NCI-H2107 (cell line): ENCODE measurements at places on chromosomes 5 and 9.

- DNase-seq, result no peak
Measured at GRCh38 chr9:123659358-123659757, 270.6 kb downstream of the DENND1A start.

GRCh38 chr5:110663525-110663924, 62.9 kb downstream of the TMEM232 start:
- DNase-seq, result no peak

GRCh38 chr5:62732677-62733121, 154.1 kb downstream of the LRRC70 start:
- no peak for DNase-seq

- DNase-seq, result no peak
Measured at GRCh38 chr9:11204521-11204920, 591.7 kb upstream of the PTPRD start.

- DNase-seq, result no peak
Measured at GRCh38 chr5:39331861-39332381, 32.4 kb downstream of the C9 start.

DNA sequence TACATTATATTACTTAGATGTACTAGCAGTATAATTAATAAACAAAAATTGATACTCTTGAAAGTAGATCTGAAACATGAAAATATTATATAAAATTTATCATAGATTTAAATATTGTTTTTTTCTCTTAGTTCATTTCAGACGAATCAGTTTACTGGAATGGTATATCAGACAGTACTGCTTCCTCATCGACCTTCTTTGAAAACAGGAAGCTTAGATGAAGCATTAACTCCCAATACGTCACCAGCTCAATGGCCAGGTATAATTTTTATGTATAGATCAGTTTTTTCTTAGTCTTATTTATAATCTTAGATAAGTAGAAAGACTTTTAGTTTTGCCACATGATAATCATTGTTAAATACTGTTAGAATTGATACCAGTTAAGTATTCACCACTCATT, 106.3 kb downstream of the DMXL1 start:
- DNase-seq, result no peak

DNA sequence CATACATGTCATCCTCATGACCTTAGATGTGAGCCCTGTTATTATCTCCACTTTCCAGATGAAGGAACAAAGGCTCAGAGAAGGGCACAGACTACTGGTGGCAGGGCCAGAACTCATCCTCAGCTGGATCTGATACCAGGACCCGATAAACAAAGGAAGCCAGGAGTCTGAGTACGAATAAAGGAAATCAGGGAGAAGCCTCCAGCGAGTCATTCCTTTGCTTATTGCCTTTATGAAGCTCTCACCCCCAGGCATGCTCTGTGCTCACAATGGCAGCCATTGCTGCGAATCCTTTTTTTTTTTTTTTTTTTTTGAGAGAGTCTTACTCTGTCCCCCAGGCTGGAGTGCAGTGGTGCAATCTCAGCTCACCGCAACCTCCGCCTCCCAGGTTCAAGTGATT, 130.1 kb downstream of the GAPVD1 start:
- no peak for DNase-seq

DNA sequence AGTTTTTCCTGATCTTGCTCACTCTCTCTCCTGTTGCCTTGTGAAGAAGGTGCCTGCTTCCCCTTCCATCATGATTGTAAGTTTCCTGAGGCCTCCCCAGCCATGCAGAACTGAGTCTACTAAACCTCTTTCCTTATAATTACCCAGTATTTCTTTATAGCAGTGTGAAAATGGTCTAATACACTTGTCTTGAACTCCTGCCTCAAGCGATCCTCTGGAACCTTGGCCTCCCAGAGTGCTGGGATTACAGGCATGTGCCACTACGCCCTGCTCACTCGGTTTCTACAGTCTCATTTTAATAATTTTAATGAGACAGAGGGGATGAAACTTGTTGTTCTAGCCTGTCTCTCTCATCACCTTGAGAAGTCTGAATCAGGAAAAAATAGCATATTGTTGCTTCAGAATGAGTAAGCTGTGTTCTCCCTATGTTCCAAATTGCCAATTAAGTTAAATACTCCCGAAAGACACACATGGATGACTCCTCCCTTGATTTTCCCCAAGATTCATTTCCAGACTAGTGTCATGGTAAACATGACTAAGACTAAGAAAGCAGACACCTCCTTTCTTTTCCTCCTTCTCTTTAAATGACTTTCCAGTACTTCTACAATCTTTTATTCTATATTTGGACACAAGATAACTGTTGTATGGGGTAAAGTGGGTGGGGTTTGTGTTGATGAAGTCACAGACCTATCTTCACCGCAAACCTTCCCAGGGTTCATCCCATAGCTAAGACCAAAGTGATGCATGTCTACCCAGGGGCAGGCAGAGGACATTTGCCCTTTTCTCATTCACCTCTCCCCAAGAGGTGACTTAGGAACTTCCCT, 7.8 kb upstream of the DNAJC18 start:
- DNase-seq, result no peak

GRCh38 chr9:1048811-1049210, 1.3 kb upstream of the DMRT2 start:
- no peak for DNase-seq

- no peak for DNase-seq
Measured at GRCh38 chr5:5532306-5533076, 110.0 kb downstream of the ICE1 start.

DNA sequence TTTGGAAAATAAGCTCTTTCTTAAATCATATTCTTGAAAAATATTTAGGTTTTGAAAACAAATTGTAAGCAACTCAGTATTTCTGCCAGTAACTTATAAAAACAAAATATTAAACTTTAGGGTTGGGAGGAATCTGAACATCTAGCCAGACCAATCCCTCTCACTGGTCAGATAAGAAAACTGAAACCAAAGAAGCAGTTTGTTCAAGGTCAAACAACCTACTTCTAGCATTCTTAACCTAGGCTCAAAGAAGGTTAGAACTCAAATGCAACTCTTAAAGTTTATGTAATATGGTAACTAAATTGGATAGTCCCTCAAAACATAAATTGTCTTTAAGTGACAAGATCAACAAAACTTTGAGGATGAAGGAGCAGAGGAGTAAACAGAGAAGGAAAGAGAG, 374.9 kb upstream of the TNC start:
- DNase-seq, result no peak

DNA sequence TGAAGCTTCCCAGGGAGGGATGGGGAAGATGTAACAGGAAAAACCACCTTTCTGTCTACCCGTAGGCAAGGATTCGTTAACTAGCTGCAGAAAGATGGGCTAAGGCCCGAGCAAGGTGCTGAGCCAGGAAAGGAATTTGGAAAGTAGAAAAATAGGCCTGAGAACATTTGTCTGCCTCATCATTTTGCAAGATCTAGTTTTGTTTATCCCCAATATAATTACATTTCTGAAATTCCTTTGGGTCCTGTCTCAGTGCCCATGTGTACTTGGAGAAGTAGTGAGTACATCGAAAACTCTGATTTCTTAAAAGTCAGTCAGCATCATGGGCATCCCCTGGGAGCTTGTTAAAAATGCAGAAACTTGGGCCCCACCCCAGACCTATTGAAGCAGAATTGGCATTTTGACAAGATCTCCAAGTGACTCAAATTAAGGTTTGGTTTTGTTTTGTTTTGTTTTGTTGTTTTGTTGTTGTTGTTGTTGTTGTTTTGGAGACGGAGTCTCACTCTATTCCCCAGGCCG, 52.1 kb upstream of the CEMIP2 start:
- no peak for DNase-seq

DNA sequence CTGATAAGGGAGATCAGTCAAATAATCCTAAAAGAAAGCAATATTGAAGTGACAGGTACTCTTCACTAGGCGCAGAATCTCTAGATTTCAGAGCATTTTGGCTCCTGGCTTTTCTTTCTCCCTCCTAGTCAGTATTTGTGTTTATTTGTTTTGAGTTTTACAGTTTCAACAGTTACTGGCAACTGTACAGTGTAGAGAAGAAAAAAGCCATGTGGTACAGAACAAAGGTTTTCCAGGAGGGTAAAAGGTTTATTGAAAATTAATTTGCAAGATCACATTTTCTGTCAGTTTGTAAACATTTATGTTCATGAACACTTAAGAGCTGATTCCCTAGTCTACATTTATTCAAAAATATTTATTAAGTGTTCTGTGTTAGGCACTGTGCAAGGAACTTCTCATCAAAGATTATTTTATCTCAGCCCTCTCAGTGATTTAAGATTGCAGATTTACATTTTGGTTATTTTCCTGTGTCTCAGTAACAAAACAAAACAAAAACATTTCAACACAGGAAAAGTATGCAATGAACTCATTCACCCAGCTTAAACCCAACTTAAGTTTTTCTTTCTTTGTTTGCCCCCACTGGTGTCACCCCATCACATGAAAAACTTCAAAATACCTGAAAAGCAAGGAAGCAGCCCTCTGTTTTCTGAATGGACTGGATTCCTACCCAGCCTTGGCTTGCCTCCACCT, 12.9 kb downstream of the MINAR2 start:
- no peak for DNase-seq

- no peak for DNase-seq
Measured at GRCh38 chr5:57736716-57737115, 254.1 kb upstream of the ACTBL2 start.

DNA sequence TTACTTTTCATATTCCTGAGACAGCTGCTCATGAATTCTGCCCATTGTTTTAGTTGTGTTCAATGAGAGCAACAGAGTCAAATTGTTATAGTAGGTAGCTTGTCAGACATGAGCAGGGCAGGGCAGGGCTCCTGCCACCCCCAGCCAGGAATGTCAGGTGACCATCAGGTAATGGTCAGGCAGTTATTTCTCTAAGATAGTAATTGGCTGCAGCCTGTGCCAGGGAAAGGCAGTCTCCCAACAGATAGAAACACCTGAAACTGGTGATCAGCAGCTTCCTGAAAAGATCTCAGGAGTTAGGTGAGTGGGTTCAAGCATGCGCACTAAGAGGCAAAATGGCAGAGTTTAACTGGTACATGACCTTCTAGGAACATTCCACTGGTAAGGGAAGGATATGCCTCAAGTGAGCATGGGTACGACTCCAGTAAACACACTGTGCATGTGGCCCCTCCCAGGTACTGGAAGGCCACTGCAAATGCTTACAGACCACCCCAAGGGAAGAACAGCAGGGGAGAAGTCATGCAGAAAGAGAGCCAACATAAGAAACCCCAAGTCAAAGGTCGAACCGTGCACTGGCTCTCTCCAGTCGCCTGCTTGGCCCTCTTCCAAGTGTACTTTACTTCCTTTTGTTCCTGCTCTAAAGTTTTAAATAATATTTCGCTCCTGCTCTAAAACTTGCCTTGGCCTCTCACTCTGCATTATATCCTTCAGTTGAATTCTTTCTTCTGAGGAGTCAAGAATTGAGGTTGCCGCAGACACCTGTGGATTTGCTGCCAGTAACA, 25.1 kb downstream of the CARTPT start:
- no peak for DNase-seq

DNA sequence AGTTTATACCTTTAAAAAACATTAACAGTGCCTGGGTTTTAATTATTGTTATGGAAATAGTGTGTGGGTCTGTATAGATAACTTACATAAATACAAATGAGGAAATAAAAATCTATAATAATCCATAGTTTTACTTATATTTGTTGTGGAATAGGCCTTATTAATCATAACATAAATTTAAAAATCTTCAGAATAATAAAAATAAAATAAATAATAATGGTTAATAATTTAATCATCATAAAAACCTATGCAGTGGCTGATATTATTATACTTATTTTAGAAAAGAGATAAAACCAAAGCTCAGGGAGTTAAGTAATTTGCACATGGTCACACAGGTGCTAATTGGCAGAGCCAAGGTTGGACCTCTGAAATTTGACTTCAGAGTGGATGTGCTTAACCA, 785.3 kb upstream of the SEMA6A start:
- no peak for DNase-seq

DNA sequence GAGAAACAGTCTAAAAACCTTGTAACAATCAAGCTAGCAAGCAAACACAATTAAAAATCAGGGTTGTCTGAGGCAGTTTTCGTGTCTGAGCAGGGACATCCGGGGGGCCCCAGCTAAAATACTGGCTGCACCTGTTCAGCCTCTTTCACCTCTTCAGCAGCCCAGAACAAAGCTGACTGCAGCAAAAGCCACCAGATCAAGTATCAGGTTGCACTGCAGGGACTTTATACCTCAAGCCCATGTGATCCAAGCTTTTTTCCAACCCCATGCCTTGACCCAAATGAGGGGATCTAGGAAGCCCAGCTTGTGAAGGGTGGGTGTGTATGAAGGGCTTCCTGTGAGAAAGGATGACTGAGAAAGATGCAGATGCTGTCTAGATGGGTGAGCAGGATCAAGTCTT, 133.4 kb downstream of the SEMA6A start:
- DNase-seq, result no peak

GRCh38 chr9:110041452-110041851, 166.5 kb downstream of the C9orf152 start:
- DNase-seq, result no peak

- no peak for DNase-seq
Measured at GRCh38 chr9:106897236-106897635, 34.3 kb downstream of the ZNF462 start.

- no peak for DNase-seq
Measured at GRCh38 chr5:78405829-78406750, 45.7 kb downstream of the SCAMP1 start.

DNA sequence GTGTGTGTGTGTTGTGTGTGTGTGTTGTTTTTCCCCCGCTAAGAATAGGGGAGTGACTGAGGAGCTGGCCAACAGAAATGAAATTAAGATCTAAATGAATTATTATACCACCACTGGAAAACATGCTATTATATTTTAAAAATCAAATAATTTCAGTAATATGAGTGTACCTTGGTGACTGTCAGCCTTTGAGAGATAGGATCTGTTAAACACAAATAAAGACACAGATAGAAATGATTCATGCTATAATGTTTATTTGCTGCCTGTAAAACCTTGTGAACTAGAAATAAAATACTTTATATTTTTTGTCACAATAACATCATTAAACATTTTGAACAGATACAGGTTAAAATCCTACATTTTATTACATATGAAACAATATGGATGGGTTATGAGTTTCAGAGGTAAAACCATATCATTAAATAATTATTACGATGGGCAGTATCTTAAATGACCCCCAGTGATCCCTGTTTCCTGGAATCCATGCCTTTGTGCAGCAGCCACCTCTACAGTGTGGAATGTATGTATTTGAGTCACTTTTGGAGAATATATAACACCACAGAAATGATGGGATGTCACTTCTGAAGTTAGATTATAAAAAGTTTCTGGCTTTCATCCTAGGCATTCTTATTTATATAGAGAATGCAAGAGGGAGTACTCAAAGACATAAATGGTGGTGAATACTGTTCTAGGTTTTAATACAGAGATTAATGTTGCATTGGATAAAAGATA, 617.2 kb downstream of the CDH18 start:
- no peak for DNase-seq
